ENCODE measurements at places on chromosomes 6 and 20.

- DNase-seq = no peak
Measured at GRCh38 chr6:134482593-134483270, 164.8 kb upstream of the SGK1 start.

GRCh38 chr6:170116636-170117035 lies 174.2 kb downstream of the DLL1 start:
- DNase-seq = no peak

DNA sequence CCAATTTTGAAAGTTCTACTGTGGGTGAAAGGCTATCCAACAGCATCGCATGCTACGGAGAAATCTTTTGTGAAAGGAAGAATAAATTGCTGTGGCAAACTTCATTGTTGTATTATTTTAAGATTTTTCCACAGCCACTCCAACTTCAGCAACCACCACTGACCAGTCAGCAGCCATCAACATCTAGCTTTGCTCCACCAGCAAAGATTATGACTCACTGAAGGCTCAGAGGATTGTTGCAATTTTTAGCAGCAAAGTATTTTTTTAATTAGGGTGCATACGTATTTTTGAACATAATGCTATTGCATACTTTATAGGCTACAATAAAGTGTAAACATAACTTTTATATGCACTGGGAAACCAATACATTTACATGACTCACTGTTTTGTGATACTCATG lies 493.5 kb downstream of the TFAP2A start:
- DNase-seq = no peak

- no peak for DNase-seq
Measured at GRCh38 chr20:33732166-33732970, 572 bp downstream of the ZNF341 start.

GRCh38 chr6:70838907-70839285 lies 118.0 kb downstream of the B3GAT2 start:
- DNase-seq = no peak

- no peak for DNase-seq
Measured at GRCh38 chr6:46772762-46773161, 20.4 kb upstream of the MEP1A start.

Measured in iPS DF 19.7 (cell line).